Aorta (tissue), 5 donors: ENCODE measurements at places on chromosomes 6 and 20. TPM values are rescaled to one million over a fixed set of nuclear protein-coding genes. Genes with fewer than 3 reads are reported as not detected.

UBD gene
- 4.4 TPM for total RNA-seq

GRCh38 chr6:20978151-20978614 lies 443.9 kb downstream of the CDKAL1 start:
- no peak for DNase-seq

DNA sequence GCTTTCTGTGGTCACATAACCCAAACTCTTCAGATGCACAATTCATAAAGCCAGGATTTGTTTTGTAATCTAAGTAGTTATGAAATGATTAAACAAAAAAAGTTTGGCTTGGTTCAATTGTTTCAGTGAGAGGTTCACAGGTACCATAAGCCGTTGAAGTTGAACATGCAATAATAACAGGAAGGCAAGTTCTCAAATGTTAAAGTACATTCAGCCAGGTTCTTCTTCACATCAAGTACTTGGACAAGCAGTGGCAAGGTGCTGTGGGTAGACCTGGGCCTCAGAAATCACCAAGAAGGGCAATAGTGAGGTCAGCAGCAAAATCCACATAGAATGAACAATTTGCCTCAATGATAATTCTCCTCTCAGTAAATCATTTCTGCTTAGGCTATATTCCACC lies 175.5 kb downstream of the EPM2A start:
- DNase-seq: no peak

NRM gene
- 13.0 TPM for total RNA-seq

ZNF334 gene
- 1.6 TPM for total RNA-seq

DNA sequence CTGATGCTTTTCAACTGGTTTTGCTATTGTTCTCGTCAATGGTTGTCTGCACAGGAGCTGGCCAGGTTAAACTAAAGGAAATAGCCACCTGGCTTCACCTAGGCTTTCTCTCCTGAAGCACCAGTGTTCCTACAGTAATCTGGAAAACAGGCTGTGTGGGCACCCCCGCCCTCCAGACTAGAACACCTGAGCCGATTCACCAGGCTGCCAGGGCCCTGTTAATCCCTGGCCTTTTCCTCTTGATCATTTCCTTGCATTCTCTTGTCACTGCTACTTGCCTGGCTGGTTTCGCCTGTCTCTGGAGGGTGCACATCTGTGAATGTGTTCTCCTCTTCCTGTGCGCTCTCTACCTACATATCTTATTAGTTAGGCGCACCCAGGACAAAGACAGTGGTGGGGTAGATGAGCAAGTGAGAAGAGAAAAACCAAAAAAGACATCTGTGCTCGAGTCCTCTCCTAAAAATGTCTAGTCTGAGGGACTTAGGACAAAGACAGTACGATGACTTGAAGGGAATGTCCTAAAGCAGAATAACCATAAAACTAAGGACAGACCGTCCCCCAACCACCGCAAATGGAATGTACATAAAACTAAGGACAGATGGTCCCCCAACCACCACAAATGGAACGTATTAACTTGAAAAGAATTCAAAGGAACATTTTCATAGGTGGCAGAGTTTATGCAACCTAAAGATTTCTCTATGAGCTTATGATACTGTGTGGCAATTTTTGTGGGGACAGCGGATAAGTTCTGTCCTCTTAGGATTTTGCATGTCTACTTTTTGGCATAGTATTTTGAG lies 45.9 kb upstream of the EMILIN3 start:
- DNase-seq: no peak

DNA sequence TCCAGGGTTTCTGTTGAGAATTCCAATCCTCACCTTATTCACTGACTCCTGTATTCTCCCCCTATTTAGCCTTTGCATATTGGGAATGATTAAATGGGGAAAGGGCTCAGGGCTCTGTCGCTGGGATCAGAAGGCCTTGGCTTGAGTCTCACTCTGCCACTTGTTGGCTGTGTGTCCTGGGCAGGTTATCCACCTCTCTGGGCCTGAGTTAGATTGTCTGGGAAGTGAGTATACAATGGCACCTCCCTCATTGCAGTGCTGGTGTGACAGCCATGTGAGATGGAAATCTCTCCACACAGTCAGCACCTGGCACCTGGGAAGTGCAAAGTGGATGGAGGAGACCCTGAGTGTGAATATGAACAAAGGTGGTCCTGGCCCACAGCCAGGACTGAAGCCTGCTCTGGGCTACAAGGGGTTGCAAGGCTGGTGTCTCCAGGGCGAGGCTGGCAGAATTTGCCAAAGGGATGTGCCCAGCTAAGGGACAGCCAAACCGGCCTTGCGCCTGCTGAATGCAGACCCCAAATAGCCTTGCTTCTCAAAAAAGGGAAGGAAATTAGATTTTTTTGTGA lies 200.0 kb upstream of the PMEPA1 start:
- no peak for DNase-seq

POPDC3 gene
- total RNA-seq: not detected

- DNase-seq: no peak
Observed at GRCh38 chr20:19709635-19710335, 48.3 kb upstream of the RIN2 start.

NCR2 gene
- not detected for total RNA-seq

DNA sequence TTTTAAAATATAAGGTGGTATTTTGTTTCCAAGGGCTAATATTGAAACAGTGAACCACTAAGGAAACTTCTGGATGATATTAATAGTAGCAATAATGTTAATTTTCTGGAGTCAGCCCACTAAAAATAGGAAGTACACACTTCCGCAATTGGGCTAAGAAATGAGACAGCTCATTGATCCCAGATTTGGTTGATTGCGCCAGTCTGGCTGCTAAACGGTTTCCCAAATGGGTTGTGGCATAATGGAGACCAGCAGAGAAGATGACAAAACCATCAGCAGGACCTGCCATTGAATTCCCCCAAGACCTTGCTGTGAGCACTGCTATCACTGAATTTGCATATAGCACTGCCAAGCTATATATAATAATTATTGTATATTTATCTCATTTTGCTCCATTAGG lies 71.2 kb upstream of the SGK1 start:
- no peak for DNase-seq

DNA sequence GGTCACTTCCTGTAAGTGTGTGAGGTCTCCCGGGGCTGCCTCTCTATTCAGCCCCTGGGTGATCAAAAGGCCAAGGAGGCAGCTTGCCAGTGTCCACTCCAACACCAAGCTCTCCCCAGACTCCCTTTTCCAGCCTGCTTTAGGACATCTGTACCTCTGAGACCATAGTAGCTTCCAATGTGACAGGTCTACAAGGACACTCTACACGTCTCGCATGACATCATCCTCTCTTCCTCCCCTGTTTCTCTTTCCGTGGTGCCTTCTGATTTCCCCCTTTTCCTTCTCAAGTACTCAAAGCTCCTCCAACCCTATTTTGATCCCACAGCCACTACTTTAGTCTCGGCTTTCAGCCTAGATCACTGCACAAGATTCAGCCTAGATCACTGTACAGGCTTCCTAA lies 26.4 kb downstream of the HLA-F start:
- DNase-seq: no peak

- DNase-seq: no peak
Observed at GRCh38 chr6:142857233-142857761, 87.7 kb downstream of the HIVEP2 start.

DNA sequence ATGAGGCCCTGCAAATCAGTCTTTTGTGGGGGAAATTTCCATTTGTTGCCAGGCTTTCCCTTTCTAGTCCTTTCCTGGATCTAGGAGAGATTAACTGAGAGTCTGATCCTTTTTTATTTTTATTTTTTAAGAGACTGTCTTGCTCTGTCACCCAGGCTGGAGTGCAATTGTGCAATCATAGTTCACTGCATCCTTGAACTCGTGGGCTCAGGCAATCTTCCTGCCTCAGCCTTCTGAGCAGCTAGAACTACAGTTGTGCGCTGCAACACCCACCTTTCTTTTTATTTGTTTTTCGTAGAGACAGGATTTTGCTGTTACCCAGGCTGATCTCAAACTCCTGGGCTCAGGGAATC lies 22.9 kb downstream of the OR2B2 start:
- no peak for DNase-seq

DNA sequence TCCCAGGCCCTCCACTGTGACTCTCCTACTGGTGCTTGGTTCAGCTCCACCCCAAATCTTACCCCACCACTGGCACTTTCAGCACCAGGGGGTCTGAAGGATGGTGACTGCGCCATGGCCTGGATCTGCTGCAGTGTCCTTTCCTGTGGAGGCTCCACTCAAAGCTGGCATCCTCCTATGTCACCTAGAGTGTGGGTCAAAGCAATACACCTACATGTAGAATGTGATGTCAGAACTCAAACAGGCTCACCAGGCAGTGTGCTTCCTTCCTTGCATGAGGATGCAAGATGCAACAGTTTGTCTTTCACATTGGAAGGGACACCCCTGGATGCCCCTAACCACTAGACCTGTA lies 32.8 kb upstream of the MICB start:
- DNase-seq: no peak

DDX39B gene
- total RNA-seq: 235 TPM

COL21A1 gene
- 39.3 TPM for total RNA-seq

ALDH8A1 gene
- total RNA-seq: 1.6 TPM

- DNase-seq: no peak
Observed at GRCh38 chr6:98925831-98926230, 21.9 kb downstream of the FBXL4 start.

F13A1 gene
- total RNA-seq: 421 TPM

- no peak for DNase-seq
Observed at GRCh38 chr6:135318738-135319469, 137.8 kb downstream of the MYB start.

AGER gene
- 6.4 TPM for total RNA-seq

- DNase-seq: no peak
Observed at GRCh38 chr20:33840759-33841435, 29.7 kb downstream of the CHMP4B start.
